ENCODE measurements at places on chromosomes 5 and 9. TPM values are rescaled to one million over a fixed set of nuclear protein-coding genes. Genes with fewer than 3 reads are reported as not detected.

The C9orf153 gene
- total RNA-seq, result not detected

DNA sequence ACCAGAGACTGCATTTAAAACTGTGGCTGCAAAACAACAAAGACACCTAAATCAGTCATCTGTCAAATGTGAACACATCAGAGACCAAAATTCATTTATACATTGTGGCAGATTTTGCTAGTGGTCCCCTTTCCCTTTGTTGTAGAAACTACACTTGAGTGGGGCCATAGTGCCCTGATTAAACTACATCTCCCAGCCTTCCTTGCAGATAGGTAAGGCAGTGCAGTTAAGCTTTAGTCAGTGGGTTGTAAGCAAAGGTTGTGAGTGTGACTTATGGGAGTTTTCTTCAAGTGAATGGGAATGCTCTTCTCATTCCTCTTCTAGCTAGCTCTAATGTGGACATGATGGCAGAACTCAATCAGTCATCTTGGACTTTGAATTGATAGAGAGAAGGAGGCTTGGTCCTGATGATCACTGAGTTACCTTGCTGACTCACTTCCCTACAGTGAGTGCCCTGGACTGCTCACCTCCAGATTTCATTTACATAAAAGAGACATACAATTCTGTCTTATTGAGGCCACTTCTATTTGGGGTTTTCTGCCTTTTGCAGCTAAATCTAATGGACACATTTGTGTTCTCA is 35.2 kb upstream of the SPARC start:
- no peak for DNase-seq

The DMRT3 gene
- total RNA-seq, result not detected

The RASGRF2 gene
- total RNA-seq, result 17.6 TPM

DNA sequence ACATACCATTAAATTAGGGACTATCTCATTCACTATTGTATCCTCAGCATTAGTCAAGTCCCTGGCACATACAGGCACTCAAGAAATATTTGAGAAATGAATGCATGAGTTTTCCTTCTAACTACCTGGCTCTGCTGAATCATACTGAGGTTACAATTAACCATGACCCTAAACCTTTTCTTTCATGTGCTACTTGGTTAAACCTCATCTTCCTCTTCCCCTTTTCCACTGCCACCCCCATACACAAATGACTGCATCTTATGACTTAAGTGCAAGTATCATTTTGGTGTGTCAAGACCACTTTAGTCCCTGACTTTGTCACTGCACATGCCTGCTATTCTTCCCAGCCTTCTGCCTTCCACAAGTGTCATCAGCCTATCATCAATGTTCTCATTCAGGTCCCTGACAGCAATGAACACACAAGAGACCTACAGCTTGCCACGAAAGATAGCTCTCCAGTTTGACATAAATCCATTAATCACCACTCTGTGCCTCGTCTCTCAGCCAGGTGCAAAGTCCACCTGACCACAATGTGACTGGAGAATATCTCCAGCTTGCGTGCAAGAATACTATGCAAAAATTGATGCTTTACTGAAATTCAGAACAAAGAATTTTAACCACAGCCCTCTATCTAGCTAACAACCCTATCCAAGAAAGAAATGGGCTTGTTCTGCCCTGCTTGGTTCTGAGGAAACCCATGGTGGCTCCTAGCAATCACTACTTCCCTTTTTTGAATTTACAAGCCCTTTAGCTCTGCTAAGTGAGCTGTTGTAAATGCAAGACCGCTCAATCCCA is 74.5 kb downstream of the MAPKAP1 start:
- no peak for DNase-seq

The SNCB gene
- 13.4 TPM for total RNA-seq

The PAX5 gene
- 4.4 TPM for total RNA-seq
